ENCODE measurements at places on chromosomes 1 and 21. TPM values are rescaled to one million over a fixed set of nuclear protein-coding genes. Genes with fewer than 3 reads are reported as not detected.

DNA sequence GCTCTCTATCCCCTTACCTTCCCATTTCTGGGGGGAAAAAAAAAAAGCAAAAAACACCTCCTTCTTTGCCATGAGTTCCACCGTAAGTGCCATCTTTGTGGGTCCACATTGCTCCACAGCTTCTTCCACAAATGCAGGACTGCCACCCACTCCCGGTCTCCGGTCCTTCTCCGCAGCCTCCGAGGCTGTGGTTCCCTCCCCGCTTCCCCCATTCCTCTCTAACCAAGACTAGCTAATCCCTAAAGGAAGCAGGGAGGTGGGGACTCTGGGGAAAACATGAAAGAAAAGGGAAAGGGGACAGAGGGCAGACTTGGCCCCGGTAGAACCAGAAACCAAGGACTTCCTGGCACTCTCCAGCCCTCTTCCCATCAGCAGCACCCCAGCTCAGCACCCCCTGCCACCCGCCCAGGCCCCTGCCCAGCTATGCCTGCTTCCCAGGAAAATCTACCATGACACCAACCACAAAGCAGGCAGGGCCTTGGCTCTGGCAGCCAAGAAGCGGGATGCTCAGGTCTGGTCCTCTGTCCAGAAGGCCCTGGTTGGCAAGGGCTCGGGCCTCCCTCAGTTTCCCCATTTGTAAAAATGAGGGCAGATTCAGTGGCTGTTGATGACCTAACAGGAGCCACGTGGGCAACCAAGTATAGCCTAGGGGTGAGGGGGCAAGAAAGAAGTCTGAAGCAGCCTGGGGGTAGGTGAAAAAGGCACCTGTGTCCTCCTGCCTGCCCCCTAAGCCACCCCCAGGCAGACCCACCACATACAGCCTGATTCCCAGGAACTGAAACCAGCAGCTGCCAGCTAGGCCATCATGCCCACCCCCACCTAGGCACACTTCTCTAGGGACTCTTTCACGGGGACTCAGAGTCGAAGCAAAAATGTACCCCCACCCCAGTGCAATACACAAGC lies 2.5 kb downstream of the EPHA2 start:
- no peak for DNase-seq

GRCh38 chr1:205026181-205026580 lies 16.8 kb upstream of the CNTN2 start:
- no peak for DNase-seq

DNA sequence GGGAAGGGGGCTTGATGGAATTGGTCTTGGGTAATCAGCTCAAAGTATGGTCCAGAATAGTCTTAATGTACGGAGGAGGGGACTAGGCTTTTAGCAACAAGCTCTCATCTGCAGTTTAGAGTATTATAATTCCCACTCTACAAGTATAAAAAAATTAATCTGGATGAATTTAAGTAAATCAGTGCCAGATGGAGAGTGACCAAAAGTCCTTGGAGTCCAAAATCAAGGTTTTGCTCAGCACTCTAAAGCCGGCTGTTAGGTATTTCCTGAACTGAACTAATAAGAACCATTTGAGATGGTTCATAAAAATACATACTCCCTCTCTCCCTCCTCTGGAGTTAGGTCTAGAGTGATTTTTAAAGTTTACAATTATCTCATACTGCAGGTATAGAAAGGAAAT lies 23.7 kb downstream of the GLUL start:
- no peak for DNase-seq

DNA sequence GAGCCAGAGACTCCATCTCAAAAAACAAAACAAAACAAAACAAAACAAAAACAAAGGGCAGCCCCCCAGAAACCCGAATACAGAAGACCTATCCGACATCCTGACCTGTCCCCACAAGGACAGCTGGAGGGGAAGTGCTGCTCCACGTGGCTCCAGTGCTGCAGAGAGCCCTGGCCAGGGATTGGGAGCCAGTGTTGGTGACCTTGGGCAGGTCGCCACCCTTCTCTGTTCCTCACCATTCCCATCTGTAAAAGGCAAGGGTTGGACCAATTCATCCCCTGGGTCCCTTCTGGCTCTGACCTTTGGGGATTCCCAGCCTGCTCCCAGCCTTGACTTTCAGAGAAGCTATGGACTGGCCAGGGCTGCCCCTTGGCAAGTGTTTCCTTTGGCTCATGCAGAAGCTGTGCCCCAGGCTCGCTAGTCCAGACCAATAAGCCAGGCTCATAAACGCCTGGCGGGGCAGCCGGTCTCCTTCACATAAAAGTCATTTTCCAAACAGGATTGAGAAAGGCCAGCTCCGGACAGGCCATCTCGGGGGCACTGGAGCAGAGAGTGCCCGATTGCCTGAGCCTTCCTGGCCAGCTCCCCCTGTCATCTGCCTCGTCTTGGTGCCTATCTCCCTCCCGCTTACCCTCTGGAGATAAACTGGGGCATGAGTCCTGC lies 20.0 kb upstream of the PADI1 start:
- no peak for DNase-seq

DNA sequence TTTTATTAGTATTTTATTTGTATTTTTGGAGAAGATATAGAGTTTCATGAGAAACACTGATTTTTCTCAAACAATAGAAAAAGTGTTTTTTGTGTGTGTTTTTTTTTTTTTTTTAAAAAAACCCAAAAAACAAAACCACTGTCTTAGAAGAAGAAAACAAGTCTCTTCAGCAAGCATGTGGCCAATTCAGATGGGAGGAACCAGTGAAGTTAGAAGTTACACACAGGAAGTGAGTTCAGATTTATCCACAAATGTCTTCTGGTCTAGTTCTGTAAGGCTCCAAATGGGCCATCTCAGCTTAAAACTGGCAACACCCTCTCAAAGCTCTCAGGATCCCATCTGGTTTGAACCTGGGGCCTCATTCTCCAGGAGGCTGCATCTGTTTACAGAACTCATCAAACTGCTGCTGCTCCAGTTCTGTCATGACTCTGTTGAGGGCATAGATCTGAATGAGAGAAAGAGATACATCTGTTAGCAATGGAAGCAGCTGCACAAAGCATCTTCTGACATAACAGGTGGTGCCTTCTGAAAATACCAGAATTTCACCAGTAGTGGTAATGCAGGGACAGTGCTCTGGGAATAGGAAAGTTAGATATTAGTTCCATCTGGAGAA lies 9.8 kb upstream of the ERMAP start:
- DNase-seq: no peak

GRCh38 chr1:40303051-40303771 lies 13.9 kb downstream of the COL9A2 start:
- DNase-seq: no peak

DNA sequence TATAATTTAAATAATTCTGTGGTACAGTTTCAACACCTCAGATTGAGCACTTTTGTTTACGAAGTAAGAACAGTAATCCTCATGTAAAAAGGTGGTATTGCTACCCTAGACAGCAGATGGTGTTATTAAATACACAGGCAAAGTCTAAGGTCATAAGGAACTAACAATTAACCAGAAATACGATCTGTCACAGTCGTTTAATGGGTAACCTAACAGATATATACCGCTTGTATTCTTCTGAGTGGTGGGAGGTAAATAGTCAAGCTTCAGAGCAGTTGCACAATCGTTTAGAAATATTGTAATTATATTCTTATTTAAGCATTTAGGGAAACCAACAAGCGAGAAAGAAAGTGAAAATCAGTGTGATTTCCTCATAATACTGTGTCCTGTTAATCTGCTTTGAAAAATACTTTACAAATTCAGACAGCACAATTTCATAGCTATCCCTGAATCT lies 9.8 kb upstream of the IRF2BP2 start:
- no peak for DNase-seq

DNA sequence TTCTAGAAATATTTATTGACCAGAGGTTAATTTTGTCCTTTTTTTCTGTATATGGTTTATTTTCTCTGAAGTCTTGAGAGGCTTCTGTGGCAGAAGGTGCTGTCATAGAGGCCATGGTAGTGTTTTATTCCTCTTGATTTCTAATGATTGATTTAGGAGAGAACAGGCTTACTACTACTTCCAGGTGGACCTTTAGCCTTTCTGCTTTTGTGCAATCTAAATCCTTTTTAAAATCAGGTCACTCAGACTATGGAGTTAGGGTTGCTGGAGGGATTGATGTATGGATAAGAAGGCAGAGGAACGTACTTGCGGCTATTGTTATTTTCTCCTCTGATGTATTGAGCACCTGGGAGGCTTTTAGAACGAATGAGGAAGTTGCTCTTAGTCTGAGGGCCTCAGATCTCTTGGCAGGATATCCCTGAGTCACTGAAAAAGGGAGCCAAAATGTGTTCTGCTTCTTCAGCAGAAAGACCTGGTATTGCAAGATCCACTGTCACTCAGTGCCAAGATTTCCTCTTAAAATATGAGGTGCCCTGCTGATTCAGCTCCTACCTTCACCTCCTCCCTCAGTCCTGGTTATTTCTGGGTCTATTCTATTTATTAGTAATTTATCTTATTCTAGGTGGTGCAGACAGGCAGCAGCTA lies 277.4 kb downstream of the ZNF648 start:
- DNase-seq: no peak

The MNDA gene
- 0.74 TPM for total RNA-seq

The AKNAD1 gene
- not detected for total RNA-seq

The EVA1C gene
- 14.4 TPM for total RNA-seq
